HCT116 (cell line): ENCODE measurements at places on chromosomes 7 and 10.
A peak's percentile ranks its signal among the peaks of the same experiment; 100 is the strongest.

DNA sequence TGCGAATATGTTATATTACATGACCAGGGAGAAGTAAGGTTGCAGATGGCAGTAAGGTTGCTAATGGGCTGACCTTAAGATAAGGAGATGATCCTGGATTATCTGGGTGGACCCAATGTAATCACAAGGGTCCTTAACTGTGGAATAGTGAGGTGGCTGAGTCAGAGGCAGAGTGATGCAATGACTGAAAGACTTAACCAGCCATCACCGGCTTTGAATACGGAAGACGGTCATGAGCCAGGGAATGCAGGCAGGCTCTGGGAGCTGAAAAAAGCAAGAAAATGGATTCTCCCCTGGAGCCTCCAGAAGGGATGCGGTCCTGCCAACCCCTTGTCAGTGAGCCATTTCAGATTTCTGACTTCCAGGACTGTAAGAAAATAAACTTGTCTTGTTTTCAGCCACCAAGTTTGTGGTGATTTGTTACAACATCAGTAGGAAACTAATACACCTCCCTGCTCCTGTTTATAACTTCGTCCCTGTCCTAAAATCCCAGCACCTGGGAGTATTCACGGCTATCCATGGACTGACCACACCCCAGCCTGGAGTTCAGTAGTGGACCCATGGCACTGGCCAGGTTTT, 4.6 kb upstream of the C10orf95 start:
- no peak for DNase-seq

GRCh38 chr7:157072361-157072760, 61.9 kb upstream of the MNX1 start:
- no peak for DNase-seq

DNA sequence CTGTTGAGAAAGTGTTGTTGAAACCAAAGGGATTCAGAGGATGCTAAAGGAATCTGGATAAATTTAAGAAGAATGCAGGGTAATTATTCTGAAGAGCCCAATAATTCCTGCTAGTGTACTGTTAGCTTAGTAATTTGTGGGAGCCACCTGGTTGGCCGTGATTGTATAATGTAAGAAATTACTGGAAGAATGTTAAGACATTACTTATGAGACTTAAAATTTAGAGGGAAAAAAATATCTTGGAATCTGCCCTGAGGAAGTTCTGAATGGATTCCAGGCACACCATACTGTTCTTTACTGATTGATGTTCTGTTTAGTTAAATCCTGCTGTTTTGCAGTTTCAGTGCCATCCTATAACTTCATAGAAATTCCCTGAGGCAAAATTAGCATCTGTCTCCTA, 155.0 kb upstream of the RHOBTB1 start:
- DNase-seq, result no peak

DNA sequence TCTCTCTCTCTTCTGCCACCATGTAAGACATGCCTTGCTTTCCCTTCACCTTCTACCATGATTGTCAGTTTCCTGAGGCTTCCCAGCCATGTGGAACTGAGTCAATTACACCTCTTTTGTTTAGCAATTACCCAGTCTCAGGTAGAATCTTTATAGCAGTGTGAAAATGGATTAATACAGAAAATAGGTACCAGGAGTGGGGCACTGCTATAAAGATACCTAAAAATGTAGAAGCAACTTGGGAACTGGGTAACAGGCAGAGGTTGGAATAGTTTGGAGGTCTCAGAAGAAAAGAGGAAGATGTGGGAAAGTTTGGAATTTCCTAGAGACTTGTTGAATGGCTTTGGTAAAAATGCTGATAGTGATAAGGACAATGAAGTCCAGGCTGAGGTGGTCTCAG, 15.6 kb downstream of the GALNTL5 start:
- DNase-seq, result no peak

DNA sequence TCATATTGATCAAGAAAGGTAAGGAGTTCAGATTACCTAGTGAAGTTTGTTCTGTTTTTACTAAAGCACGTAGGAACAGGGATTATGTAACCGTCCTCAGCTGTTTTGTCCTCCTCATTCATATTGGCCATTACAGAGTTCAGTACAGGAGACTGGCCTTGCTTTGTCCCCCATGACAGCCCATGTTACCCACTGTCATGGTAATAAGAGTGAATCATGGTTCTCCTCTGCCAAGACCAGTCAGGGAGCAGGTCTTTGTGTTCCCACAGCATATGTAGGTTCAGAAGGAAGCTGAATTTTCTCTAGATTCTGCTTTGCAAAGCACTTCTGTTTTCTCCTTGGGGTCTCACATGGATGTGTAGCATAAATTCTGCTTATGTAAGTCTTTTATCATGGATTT, 106.2 kb upstream of the GPR141 start:
- DNase-seq, result no peak

- DNase-seq, result no peak
These were observed 278.1 kb downstream of the MAGI2 start for GRCh38 chr7:79175374-79175773.

- no peak for DNase-seq
These were observed 425.4 kb downstream of the EXOC4 start for GRCh38 chr7:133678137-133678814.

- DNase-seq, result no peak
These were observed 23.5 kb downstream of the BLVRA start for GRCh38 chr7:43781726-43782607.

DNA sequence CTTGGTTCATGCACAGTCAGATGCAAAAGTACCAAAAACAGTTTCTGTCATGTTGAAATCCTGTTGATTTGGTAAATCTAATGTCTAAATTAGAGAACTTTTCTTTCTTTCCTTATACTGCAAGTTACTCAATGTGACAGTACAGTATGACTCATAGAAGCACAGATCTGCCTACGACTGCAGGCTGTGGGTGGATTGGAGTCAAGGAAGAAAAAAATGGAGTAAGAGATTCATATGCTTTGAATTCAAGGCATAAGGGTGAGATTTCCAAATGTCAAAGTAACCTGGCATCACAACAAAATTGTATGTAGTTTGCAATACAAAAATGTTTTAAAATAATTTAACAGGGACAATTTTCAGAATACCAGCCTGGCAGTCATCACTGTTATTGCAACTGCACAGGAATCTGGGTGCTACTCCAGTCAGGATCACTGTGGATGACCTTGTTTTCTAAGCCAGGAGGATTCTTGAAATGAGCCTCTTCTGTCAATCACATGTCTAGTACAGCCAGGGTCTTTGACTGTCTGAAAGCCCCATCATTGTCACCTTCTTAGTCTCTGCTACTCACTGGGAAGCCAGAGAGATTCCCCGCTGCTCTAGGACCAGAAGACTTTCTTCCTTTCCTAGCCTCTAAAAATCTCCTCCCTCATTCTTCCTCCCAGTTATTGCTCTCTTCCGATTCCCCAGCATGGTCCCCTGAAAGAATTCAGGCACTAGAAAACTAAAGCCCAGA, 83.6 kb downstream of the CD36 start:
- peak; percentile 63 for DNase-seq

- DNase-seq, result no peak
These were observed 77.5 kb downstream of the HGF start for GRCh38 chr7:81692146-81692905.

- peak; percentile 36 for DNase-seq
These were observed 23.5 kb upstream of the ABLIM1 start for GRCh38 chr10:114681542-114681941.

DNA sequence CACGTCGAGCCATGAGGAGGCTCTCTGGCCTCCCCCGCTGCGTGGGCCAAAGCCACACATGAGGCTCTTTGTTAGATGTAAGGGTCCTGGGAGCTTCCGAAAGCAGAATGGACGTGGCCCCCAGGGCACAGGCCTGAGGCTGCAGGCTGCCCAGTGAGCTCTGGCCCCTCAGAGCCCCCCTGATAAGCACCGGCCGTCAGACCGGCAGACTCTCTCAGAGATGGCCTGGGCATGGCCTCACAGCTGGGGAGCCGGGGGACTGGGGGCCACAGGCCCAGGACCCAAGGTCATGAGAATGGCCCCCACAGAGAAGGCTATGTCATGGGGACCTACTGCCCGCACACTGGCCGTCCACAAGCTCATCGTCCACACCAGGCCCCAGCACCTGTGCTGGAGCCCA, 31.7 kb upstream of the ADGRA1 start:
- DNase-seq, result no peak

GRCh38 chr10:3658766-3659165, 126.2 kb downstream of the KLF6 start:
- DNase-seq, result no peak

DNA sequence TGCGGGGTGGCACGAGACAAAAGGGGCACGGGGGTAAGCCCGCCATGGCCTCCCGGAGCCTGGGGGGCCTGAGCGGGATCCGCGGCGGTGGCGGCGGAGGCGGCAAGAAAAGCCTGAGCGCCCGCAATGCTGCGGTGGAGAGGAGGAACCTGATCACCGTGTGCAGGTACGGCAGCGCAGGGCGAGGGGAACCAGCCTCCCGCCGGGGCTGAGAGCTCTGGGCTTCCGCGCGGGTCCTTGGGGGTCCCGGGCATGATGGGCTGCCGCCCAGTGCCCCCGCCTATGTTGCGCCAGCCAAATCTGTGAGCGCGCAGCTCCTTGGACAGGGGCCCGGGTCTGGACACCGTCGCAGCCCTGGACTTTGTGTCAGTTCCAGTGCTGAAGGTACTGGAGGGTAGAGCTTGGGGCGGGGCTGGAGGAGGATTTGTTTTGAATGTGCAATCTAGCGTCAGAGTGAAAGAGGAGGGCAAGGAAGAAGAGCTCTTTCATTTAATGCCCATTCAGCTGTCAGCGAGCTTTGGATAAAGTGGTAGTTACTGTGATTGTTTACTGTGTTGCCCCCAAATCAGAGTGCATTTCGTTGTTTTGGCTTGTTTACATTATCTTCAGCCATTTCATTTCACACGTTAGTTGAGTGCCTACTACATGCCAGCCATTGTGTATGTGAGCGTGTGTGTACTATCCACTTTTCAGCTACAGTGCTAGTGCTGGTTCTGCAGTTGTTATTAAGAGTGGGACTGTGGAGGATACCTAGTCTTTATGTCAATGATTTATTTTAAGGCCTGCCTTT, 777 bp downstream of the RUNDC3B start:
- peak; percentile 39 for DNase-seq

DNA sequence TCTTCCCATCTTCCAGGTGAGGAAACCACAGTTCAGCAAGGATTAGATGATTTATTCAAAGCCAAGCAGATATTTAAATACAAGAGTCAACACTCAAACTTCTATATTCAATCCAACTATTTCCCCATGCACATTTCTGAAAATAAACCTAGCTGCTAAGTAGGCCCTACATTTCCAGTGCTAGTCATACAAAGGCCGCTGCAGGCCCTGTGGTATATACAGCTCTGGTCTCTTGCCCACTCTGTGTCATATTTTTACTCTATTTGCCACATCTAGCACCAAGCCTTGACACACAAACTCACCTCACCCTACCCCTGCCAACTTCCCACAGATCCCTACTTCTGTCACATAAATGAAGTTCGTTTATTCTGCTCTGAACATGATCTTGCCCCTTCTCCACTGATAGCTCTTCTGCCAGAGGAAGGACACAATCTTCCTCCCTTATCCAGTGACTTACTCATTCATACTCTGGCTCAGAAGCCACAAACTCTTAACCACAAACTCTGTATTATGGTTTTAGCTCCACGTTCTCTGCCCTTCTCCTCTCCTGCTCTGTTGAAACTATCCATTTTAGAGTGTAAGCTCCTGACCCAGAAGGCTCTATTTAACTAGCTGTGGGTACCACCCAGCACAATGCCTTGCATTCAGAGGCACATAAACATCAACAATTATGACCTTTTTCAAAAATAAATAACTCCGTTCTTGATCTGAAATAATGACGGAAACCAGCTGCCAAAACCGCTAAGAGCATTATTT, 180.7 kb downstream of the CPEB3 start:
- no peak for DNase-seq

- DNase-seq, result no peak
These were observed 38.0 kb downstream of the SNX10 start for GRCh38 chr7:26329520-26330255.

DNA sequence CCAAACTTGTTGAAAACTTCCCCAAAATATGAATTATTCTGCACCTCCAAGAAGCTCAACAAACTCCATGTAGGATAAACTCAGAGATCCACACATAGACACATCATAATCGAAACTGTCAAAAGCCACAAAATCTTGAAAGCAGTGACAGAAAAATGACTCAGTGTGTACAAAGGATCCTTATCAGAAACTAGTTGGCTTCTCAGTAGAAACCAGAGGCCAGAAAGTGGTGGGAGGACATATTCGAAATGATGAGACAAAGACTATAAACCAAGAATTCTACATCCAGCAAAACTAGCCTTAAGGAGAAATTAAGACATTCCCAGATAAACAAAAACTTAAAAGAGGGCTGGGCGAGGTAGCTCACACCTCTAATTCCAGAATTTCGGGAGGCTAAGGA, 38.5 kb downstream of the MCMBP start:
- no peak for DNase-seq

DNA sequence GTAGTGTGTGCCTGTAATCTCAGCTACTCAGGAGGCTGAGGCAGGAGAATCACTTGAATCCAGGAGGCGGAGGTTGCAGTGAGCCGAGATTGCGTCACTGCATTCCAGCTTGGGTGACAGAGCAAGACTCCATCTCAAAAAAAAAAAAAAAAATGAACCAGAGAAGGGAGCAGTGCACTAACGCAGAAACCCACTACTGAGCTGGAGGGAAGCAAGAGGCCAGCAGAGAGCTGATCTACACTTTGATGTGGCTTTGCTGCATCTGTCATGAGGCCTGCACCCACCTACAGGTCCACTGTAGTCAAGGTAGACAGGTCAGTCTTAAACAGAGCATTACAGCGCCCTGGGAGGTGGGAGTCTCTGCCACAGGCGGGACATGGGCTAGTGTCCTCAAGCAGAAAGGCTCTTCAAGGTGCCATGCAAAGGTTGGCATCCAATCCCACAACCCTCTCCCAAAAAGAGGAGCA, 30.0 kb downstream of the MAT1A start:
- no peak for DNase-seq

GRCh38 chr10:43093423-43094076, 16.7 kb downstream of the RET start:
- no peak for DNase-seq

DNA sequence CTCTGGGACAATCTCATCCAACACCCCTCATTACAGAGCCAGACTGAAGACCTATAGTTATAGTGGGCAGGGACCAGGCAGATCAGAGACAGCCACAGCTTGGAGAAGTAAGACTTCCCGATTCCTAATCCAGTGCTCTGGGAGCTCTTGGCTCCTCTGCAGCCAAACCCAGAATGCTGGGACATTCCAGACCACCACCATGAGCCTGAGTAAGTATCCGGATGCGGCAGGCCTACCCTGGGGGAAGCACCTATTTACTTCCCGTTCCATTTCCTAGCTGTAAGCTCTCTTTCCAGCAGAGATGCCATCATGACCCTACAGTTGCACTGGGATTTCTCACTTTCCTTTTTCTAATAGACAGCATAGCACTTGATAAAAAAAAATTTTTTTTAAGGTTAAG, 16.4 kb downstream of the HIP1 start:
- no peak for DNase-seq

- no peak for DNase-seq
These were observed 63.6 kb downstream of the ANKRD7 start for GRCh38 chr7:118288098-118288497.

DNA sequence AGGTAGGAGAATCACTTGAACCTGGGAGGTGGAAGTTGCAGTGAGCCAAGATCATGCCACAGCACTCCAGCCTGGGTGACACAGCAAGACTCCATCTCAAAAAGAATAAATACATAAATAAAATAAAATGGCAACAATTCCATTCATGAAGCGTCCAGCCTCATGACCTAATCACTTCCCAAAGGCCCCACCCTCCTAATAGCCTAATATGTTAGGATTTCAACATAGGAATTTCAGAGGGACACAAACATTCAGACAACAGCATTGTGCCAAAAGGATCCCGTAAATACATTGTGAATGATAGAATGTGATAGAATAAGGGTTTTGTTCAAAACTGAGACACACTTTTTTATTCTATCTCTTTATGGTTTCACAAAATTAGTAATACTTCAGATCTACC, 90.3 kb downstream of the FAM107B start:
- DNase-seq, result no peak

- peak; percentile 96 for DNase-seq
These were observed 330.0 kb downstream of the ARL4A start for GRCh38 chr7:13017333-13017857.
